ENCODE measurements at places on chromosomes 4 and X.

DNA sequence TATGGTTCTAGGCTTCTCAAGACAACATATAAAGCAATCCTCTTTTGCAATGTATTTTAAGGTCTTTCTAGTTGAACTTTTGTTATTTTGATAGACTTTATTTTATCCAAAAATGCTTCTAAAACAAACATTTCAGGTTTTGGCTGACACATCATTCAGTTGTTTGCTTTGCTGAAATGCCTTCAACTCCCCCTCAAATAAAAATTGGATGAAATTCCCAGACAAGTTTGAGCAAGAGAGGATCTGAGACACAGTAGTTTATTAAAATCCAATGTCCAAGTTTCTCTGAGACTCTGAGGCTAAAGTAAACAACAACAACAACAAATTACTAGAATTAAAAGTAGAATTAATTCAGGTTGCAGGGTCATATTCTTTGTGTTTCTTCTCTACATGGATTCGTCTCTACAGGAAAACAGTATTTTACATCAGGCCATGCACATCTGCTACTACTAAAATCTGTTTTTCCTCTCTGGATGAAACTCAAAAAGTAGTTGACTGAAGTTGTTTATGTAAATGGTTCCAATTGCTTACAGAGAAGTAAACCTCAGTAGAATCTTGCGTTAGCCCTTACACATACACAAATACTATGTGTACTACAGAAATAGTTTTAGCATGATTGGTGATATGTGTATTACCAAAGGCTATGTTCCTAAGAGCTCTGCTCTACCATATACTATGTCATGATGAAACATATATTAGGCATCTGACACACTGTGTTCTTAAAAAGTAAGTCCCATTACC is 64.9 kb downstream of the PRSS12 start:
- peak; percentile 13 for DNase-seq

GRCh38 chrX:118756101-118756500 is 28.7 kb downstream of the IL13RA1 start:
- DNase-seq, result no peak

GRCh38 chr4:87122252-87122651 is 98.2 kb downstream of the KLHL8 start:
- DNase-seq, result no peak

DNA sequence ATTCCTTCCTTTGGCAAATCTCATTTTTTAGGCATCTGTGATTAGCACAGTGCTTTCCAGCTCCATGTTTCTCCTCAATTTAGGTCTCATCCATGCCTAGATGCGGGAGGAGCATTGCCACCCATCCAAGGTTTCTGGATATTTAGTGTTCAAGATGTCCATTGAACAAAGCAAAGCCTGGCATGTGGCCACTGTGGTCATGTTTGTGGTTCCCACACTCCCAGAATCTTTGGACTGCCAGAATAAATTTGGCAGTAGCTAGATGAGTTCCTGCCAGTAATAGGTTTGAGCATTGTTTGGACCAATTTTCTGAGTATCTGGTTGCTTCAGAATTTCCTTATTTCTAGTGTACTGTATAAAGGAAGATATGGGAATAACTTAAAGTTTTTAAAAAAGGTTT is 1124.1 kb downstream of the ADGRL3 start:
- no peak for DNase-seq

DNA sequence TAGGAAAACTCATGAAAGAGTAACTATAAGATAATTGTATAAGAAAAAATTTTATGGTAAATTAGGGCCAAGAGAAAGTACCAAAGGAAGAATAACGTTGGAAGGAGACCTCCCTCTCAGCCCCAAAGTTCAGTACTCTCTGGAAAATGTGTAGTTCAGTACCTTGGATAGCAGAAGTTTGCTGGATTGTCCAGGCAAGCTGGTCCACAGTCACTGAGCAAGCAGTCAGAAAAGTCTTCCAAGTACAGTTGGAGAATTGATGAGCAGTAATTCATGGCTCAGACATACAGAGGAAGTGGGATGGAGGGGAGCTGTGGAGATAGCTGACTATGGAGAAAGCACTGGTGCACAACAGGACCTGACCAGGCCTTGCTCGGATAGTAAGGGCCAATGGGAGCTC is 598.2 kb upstream of the NDST4 start:
- no peak for DNase-seq

DNA sequence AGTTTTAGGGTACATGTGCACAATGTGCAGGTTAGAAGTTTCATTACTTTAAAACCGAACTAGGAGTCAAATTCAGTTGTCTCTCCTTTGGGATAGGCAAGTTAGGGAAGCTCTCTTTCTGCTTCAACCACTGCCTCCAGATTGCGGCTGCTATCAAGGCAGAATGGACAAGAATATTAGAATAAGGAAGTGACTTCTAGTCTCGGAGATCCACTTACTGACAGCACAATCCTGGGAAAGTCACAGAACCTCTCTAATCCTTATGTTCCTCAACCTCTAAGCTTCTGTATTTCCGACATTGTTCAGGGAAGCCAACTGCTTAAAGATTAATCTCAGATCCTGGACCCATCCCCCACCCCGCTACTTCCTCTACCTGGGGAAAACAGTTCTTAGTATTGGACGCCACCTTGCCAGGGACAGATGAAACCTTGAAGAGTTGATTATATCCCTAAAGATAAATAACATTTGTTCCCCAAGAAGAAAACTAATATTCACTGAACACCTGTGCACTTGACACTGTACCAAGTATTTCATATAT is 2.1 kb downstream of the NUP62CL start:
- no peak for DNase-seq

GRCh38 chr4:88029556-88029955 is 22.1 kb downstream of the PKD2 start:
- no peak for DNase-seq

DNA sequence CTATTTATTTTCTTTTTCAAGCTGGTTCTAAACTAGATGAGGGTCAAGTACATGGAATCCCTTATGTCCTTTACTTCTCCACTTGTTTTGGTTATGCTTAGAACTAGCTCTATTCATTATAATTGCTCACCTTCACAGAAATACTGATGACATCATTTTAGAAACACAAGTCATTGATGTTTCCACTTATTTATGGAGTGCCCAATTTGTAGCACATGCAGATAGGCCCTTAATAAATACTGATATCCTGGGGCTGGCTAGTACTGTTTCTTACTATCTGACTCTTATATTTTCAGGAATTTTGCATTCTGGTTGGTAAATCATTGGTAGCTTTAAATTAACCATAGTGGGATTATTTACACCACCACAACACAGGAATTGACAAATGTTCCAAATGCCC is 112.2 kb downstream of the NAA11 start:
- DNase-seq, result no peak

GRCh38 chrX:42720209-42720608 is 57.8 kb downstream of the PPP1R2C start:
- DNase-seq, result no peak

DNA sequence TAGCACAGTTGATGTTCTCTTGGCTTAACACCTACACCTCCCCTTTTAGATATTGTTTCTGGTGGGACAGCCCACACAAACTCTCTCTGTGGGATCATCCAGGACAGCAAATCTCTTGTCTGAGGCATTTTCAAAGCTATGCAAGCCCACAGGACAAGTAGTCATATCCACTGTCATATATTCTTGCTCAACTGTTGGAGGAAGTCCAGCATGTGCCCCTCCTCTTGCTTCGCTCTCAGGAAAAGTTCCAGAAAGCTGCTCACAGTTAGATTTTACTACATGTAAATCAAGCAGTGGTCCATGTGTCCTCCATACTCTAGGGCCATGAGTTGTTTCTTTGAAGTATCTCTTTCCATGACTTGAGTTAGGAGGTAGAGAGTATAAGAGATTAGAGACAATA is 260.7 kb downstream of the INPP4B start:
- no peak for DNase-seq
